ENCODE measurements at places on chromosomes 1 and 21.
A peak's percentile ranks its signal among the peaks of the same experiment; 100 is the strongest.

DNA sequence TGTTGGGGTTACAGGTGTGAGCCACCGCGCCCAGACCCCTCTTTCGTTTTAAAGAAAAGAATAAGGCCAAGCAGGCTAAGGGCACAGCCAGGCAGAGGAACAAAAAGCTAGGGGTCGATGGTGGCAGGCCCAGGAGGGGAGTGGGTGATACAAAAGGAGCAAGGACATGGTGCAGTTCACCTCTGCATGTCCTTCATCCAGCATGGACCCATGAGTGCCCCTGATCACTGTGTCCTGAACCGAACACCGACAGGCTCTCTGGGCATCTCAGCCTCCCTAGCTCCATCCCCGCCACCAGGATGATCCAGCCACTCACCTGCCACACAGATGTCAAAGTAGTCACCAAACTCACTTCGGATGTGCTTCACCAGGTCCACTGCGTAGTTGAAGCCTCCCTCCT is 5.9 kb downstream of the MTHFR start:
- no peak for DNase-seq

DNA sequence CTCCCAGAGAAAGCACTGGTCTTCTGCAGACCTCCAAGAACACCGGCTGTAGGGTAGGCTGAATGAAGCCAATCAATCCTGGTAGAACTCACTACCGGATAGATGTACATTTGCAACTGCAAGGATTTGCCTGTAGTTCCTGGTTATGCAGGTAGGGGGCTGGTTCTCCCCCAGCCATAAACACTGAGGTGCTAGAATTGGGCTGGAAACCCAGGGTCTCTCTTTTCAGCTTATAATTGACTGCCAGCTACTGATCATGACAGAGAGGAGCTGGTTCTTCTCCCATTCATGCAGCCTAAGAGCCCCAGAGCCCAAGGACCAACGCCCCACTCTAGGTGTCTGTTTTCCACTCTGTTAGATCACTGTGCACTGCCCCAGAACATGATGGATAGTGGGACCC is 21.5 kb upstream of the MTARC2 start:
- no peak for DNase-seq

DNA sequence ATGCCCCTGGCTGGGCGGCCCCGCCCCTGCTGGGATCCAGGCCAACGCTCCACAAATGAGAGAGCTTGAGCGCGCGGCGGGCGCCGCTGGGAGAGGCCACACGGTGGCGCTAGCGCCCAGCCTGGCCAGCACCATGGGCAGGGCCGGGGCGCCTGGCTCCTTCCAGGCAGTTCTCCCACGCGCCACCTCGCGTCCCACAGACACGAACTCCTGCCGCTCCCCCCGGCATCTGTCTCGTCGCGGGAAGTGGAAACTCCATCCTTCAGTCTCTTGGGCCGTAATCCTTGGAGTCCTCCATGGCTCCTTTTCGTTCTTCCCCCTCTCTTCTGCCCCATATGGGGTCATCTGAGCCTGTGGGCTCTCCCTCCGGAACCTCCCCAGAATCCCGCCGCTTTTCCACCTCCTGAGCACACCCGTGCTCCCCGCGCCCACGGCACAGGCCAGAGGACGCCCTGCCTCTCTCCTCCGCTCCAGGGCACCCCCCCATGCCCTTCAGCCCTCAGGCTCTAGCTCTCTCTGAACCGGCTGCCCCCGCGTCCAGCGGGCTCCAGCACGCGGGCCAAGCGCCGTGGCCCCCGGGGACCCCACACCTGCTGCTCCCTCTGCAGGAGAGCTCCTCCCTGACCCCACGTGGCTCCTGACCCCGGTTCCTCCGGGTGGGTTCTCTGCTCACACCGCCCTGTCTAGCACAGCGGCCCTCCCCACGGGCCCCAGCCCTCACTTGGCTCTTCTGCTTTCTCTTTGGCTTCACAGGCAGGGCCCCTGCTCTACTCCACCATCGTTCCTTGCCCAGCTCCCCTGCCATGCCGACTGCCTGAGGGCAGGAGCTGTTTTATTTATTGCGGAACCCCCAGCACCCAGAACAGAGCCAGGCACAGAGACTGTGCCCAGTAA is 31.9 kb upstream of the EDN2 start:
- no peak for DNase-seq

DNA sequence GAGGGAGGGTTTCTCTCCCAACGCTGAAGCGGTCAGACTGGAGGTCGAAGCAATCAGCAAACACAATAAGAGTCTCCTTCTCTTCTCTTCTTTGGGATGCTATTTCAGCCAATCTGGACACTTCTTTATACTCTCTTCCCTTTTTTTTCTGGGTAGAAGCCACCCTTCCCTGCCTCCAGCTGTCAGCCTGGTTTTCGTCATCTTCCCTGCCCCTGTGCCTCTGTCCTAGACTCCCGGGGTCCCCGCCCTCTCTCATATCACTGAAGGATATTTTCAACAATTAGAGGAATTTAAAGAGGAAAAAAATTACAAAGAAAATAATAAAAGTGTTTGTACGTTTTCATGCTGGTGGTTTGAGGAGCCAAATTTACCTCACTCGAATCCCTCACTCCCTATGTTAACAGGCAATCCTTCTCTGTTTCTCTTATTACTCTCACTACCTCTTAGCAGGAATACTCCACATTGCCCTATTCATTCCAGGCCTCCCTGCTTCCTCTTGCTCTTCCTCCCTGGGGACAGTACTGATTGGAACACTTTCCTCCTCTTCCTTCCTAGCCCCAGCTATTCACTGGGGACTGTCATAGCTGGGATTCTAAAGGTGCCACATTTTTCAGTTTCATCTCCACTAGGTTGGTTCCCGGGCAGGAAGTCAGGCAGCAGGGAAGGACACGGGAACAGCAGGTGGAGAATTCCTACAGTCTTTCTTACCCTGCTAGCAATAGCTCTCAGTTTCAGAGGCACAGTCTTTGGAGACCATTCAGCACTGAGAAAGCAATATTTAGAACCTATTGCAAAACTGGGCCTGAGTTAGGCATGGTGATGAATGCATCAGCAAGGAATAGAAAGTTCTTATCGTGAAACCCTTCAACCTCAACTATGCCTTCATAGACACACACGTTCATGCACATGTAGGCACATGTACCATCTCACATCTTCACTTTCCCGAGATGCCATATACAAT is 288.0 kb downstream of the PBX1 start:
- no peak for DNase-seq

DNA sequence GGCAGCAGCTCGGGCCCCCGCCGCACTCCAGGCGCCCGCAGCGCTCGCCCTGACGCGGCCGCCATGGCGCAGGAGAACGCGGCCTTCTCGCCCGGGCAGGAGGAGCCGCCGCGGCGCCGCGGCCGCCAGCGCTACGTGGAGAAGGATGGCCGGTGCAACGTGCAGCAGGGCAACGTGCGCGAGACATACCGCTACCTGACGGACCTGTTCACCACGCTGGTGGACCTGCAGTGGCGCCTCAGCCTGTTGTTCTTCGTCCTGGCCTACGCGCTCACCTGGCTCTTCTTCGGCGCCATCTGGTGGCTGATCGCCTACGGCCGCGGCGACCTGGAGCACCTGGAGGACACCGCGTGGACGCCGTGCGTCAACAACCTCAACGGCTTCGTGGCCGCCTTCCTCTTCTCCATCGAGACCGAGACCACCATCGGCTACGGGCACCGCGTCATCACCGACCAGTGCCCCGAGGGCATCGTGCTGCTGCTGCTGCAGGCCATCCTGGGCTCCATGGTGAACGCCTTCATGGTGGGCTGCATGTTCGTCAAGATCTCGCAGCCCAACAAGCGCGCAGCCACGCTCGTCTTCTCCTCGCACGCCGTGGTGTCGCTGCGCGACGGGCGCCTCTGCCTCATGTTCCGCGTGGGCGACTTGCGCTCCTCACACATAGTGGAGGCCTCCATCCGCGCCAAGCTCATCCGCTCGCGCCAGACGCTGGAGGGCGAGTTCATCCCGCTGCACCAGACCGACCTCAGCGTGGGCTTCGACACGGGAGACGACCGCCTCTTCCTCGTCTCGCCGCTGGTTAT is 2.8 kb downstream of the KCNJ9 start:
- DNase-seq, result no peak

GRCh38 chr1:202164271-202165037 is 4.1 kb upstream of the PTPN7 start:
- peak; percentile 54 for DNase-seq

DNA sequence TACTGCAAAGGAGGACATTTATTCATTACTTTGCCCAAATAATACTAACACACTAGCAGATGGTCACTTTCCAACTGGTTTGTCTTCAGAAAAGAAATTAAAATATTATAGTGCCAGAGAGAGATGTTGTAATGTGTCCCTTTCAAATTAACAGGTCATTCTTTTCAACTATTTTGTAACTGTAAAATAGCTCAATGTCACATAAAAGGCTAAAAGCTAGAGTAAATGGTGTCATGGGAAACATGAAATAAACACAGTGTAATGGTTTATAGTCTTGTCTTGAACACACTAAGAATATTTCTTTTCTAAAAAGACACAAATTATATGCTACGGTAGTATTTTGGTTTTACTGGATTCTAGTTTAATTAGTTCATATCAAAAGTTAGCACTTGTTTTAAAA is 77.8 kb downstream of the ADGRL2 start:
- DNase-seq, result no peak

- no peak for DNase-seq
Observed at GRCh38 chr1:226888816-226889215, 18.4 kb downstream of the PSEN2 start.

GRCh38 chr1:161792740-161793139 is 26.6 kb downstream of the ATF6 start:
- DNase-seq, result no peak

- no peak for DNase-seq
Observed at GRCh38 chr1:109924316-109924715, 13.7 kb downstream of the CSF1 start.

GRCh38 chr1:222266223-222267196 is 281.4 kb downstream of the HHIPL2 start:
- DNase-seq, result no peak

DNA sequence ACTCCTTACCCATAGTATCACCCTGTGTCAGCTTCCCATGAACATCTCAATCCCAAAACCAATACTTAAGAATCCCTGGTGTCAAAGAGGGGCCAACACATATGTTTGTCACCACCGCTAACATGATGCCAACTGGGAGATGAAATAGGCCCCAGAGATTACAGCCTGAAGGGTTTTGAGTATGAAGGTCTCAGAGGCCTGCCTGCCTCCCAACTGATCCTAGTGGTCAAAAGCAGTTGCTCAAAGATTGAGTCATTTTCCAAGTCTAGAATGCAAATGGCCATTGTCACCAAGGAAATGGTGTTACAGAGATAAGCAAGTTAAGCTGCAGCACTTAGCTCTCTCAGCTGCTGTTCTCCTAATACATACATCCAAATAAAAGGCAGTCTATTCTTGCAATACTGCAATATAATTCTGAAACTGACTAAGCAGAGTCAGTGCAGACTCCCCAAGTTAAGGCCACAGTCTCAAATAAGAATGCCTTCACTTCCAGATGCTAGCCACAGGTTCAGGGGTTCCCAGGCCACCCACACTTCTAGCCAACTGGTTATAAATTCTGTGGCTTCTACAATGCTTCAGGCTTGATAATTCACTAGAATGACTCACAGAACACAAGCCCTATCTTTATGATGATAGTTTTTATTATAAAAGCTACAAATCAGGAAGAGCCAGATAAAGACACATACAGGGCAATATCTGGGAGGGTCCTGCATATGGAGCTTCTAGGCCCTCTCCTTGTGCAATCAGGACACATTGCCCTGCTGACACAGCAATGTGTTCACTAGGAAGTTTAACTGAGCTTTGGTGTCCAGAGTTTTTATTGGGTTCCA is 18.7 kb downstream of the DUSP10 start:
- DNase-seq, result no peak
